ENCODE measurements at places on chromosomes 5 and 9. TPM values are rescaled to one million over a fixed set of nuclear protein-coding genes. Genes with fewer than 3 reads are reported as not detected.

The CDH9 gene
- total RNA-seq = not detected

GRCh38 chr5:77643654-77644370 is 5.3 kb upstream of the OTP start:
- no peak for DNase-seq

GRCh38 chr9:6598249-6598725 is 47.2 kb downstream of the GLDC start:
- no peak for DNase-seq

DNA sequence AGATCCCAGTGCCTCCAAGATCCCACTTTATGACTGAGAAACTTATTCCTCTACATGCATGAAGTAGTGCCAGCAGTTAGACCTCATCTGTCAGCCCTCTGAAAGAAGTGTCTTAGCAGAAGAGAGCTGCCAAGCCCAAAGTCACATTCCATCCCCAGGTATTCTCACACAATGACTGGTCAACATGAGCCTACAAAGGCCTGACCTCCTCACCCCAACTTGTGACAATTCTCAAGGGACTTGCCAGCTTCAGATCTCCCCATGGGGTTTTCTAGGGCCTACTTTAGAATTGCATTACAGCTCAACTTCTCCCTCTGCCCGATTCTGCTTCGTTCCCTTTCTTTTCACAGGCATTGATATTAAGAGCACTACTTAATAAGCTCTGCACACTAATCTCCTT is 393.8 kb upstream of the SLC30A5 start:
- DNase-seq = no peak

DNA sequence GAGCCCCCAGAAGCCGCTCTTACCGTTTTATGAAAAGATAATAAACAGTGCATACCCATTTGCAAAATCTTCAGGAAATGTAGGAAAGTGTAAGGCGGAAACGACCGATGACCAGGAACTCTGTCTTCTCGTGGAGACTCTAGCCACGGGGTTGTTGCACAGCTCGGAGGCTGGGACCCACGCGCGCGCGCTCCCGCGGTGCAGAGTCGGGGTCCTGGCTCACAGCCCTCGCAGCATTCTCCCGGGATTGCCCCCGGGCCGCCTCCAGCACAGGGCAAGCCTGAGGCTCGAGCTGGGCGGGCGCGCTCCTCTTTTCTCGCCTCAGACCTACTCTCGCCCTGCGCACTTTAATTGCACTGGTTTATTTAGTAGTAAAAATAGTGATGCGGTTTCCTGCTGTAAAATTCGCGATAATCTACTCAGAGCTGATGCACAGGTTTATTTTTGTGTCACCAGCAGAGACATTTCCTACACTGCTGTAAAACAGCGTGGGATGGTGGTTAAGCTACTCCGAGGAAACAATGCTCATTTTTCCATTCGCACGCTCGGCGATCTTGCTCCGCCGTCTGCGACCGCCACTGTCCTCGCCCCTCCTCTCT is 15.5 kb downstream of the TRIM7 start:
- DNase-seq = no peak

DNA sequence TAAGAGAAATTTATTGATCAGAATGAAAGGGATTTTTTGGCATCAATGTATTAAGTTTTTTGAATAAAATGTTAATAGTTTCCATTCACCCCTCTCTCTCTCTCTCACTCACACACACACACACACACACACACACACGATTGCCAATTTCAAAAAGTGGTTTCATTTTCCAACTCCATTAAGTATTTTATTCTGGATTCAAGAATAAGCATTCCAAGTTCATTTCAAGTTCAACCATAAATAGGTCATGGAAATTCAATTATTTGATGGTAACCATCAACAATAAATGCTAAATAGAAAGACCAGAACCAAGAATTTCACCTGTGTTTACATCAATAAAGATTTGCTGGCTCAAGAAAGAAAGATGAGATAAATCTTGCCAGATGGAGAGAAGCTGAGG is 171.6 kb downstream of the ADAMTS12 start:
- no peak for DNase-seq

- no peak for DNase-seq
Measured at GRCh38 chr5:143396353-143396940, 7.0 kb downstream of the NR3C1 start.

DNA sequence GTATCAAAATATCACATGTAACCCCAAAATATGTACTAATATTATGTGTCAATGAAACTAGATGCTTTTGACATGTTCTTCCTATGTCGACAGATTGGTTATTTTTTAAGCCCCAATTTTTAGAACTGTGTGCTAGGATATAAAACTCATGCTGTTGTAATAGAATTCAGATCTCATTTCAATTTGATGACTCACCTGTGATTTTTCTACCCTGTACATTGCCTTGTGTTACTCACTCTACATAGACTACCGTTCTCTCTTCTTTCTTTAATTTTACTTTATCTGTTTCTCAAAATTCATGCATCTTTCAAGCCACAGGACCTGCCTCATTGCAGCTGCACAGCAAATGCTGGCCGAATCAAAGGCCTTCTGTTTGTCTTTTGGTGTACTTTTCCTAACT is 284.5 kb downstream of the MAT2B start:
- DNase-seq = no peak

The DMRTA1 gene
- 7.7 TPM for total RNA-seq

GRCh38 chr9:138114501-138115245 is 237.1 kb downstream of the CACNA1B start:
- DNase-seq = no peak

DNA sequence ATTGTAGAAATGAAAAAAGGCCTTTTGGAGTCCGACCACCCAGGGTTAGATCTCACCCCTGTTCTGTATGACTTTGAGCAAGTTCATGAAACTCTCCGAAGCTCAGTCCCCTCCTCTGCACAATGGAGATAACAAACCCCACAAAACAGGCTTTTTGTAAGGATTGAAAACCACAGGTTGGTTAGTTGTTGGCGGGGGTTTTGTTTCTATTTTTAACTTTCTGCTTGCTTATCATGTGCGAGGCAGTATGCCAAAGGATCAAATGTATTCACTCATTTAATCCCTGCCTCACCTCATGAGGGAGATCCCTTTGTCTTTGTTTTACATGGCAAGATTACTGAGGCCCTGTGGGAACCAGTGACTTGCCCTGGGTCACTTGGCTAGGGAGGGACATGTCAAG is 539.1 kb downstream of the CDK5RAP2 start:
- DNase-seq = no peak

DNA sequence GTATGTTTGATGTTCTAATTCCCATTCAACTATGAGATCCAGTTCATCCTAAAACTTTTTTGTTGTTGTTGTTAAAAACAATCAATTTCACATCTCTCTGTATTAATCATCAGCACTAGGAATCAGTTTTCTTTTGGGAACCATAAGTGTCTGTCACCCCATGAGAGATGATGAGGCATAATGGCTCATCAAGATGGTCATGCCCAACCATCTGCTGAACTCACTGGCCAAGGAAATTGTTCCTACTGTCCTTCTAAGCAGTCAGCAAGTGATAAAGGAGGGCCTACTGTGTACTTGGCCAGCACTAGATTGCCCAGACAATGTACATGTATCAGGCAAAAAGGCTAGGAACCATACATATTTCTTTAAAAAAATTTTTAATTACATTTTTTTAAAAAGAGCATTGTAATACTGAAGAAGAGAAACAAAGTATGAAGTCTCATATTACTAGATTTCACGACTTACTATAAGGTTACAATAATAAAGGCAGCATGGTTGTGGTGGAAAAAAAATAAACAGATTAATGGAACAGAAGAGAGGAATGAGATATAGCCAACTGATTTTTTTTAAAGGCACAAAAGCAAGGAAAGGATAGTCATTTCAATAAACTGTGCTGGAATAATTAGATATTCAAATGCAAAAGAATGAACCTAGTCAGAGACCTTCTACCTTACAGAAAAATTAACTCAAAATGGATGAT is 458.3 kb downstream of the SPOCK1 start:
- DNase-seq = no peak

The IZUMO3 gene
- not detected for total RNA-seq

- DNase-seq = no peak
Measured at GRCh38 chr9:32161720-32162119, 222.7 kb upstream of the ACO1 start.

- no peak for DNase-seq
Measured at GRCh38 chr5:132491368-132492364, 1.1 kb upstream of the IRF1 start.

DNA sequence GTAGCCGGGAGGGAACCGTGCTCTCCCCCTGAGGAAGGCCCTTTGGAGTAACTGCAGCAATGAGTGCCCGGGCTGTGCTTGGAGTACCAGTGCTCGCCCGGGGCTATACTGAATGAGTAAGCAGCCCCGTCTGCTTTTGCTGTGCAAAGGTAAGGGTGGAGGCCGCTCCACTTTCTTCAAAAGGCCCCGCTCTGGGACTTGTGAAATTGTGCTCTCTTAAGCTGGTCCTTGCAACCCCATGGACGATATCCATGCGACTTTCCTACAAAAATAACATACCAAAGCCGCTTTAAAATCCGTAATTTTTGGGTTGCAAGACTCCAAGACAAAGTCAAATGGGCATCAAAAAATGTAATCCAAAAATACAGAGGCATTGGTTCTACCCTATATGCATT is 578 bp upstream of the TNFAIP8 start:
- DNase-seq = no peak

- DNase-seq = no peak
Measured at GRCh38 chr5:108711898-108712297, 35.8 kb upstream of the FER start.

The DENND1A gene
- 22.4 TPM for total RNA-seq

DNA sequence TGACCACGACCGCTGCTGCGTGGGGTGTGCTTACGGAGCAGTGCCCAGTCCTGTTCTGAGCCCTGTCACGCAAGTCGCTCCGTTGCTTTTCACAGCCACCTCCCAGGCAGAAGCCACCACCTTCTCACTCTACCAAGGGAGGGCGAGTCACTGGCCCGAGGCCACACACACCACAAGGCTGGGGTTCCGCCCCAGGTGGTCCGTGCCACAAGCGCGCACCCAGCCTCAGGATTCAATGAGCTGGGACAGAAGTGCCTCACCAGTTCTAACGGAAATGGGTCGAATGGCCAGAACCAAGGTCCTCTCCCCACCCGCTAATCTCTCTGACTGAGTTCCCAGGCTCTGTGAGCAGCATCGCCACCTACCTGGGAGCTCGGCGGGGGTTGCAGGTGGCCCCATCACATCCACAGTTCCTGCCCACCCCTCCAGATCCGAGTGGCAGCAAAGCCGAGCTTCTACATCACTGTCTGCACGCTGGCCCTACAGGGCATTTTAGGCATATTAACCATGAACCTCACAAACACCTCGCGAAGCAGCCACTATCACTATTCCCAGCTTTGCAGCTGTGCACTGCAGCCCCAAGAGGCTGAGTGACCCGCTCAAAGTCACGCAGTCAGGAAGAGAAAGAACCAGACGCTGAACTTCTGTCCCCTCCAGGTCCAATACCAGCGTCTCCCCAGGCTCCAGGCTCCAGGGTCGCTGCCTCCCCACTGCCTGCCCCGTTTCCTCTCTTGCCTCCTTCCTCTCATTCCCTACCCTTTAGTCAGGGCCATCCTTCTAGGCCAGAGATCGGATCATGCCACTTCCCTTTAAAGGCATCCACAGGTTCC is 92.1 kb upstream of the PHYKPL start:
- DNase-seq = no peak

The ANKRD31 gene
- total RNA-seq = 0.55 TPM

The SECISBP2 gene
- total RNA-seq = 75.7 TPM

GRCh38 chr5:173946323-173946722 is 42.6 kb upstream of the C5orf47 start:
- no peak for DNase-seq

GRCh38 chr5:128477944-128478343 is 60.1 kb downstream of the FBN2 start:
- DNase-seq = no peak

DNA sequence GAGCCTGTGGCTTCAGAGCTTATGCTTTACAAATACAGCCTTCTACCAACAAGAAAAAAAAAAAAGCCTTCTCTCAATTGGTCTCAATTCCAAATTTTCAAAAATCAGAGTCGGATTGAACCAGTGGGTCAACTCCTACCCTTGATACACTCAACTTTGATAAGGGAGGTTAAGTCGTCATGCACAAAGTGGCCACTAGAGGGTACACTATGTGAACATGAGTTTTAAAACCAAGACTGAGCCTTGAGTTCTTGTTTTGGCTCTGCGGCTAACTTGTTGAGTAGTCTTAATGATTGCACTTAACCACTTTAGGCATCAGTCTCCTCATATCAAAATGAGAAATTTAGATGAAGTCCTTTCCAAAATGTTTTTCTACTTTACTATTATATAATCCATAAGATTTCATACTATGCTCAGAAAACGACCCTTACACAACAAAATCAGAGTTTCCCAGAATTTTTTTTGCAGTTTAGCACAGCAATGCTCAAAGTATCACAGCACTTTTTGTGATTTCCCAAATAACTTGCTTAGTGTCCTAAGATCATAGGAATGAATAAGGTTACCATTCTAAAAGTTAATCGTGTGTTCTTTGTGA is 92.9 kb upstream of the MTAP start:
- DNase-seq = peak; percentile 23

- DNase-seq = no peak
Measured at GRCh38 chr9:114096041-114096511, 3.0 kb downstream of the KIF12 start.

DNA sequence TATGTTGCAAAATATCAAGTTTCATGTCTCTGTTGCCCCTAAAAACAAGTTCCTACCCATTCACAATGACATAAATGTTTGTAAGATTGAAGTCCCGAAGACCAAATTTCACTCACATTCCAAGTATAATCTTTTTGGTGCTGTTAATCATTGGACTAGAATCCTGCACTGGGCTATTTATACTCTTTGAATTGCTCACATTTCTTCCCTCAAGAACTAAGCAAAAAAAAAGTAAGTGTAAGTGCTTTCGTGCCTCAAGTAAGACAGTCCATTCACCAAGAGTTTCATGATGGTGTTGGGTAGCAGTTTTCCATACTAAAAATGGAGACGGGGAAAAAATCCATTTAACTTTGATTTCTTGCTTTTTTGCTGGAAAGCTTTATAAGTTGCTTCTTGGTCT is 242.3 kb downstream of the EBF1 start:
- DNase-seq = no peak

GRCh38 chr5:37002176-37002751 is 125.7 kb downstream of the NIPBL start:
- DNase-seq = no peak

The CSNK1A1 gene
- 213 TPM for total RNA-seq
